Glomerular endothelial cell (primary cell): ENCODE measurements at places on chromosomes 12 and 14. TPM values are rescaled to one million over a fixed set of nuclear protein-coding genes. Genes with fewer than 3 reads are reported as not detected.

- DNase-seq, result no peak
Measured at GRCh38 chr12:2169940-2170339, 117.2 kb downstream of the CACNA1C start.

DNA sequence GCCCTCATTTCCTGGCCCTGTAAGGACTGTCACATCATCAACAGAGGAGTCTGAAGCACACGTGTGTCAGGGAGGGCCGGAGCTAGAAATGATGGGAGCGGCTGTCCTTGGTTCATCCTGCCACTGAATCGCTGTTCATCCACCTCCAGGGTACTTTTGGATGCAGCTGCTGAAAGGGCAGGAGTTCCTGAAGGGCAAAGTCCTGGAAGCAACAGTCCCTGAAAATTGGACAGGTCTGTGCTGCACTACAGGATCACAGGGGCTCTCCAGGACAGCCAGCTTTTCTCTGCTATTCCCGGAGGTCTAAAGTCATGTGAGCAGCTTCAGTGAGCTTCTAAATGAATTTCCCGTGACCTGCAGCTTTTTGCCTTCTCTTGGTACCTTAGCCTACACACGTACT is 17.7 kb downstream of the POU6F1 start:
- DNase-seq, result no peak

GRCh38 chr14:98070536-98070935 is 1201.5 kb downstream of the BCL11B start:
- no peak for DNase-seq

DNA sequence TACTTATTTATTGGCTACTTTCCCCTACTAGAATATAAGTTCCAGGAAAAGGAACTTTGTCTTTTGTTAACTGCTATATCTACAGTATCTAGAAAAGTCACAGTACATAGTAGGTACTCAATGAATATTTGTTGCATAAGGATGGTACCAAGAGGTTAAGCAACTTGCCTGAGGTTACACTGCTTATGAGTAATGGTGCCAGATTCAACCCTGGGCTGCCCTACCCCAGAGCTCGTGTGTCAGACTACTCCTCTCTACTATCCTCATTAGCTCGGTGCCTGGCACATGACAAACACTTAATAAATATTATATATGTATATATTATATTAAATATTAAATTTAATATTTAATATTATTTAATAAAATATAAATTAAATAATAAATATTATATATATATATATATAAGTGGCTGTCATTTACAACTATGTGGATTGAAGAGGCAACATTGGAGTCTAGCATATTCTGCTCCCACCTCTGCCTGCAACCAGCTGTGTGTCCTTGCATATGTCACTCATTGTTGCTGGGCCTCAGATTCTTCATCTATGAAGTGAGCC is 25.4 kb downstream of the UTP20 start:
- DNase-seq, result no peak

The VWF gene
- 519 and 1,804 TPM in 2 replicates for total RNA-seq

The BIN2 gene
- not detected in 2 replicates for total RNA-seq

The PIWIL1 gene
- 0.10 TPM in 1 of 2 replicates, not detected in the other for total RNA-seq

- DNase-seq, result no peak
Measured at GRCh38 chr12:46133751-46134150, 135.1 kb downstream of the SLC38A1 start.

DNA sequence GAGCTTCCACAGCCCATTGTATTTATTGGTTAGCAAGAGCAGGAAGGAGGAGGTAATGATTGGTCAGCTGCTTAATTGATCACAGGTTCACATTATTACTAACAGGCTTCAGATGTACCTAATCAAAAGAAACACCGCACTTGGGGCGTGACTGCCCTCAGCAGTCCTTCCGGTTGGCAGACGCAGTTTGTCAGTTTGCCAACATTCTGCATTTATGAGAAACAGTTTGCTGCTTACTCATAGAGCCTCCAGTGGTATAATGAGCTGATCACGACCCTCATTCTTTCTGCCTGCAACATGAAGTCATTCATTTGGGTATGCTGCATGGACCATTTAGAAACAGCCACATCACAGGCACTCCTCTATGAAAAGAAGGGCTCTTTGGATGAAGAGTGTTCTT is 42.5 kb upstream of the PPM1H start:
- no peak for DNase-seq

The SRSF5 gene
- 108 and 197 TPM in 2 replicates for total RNA-seq

DNA sequence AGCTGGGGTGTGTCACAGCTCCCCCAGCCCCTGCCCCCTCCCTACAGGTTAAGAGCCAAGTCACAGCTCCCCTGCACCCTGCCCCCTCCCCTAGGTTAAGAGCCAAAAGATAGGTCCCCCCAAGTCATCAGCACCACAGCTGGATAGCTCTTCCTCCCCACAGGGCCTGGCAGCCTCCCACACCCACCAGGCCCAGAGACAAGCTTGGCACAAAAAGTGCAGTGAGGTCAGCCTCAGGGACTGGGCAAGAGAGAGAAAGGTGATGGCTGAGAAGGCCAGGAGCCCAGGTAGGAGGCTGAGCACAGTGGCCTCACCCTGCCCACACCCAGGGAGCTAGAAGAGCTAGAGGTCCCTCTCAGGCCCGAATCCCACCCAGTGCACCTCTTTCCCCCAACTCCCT is 8.7 kb downstream of the ITGA7 start:
- DNase-seq, result no peak

The ERP27 gene
- total RNA-seq, result not detected in 2 replicates

The TMED10 gene
- 244 and 280 TPM in 2 replicates for total RNA-seq

- no peak for DNase-seq
Measured at GRCh38 chr14:51716610-51717009, 64.9 kb downstream of the FRMD6 start.

The NANOG gene
- total RNA-seq, result 0.82 TPM in 1 of 2 replicates, not detected in the other

GRCh38 chr14:74634481-74634880 is 22.4 kb upstream of the LTBP2 start:
- no peak for DNase-seq

The KLHL33 gene
- total RNA-seq, result not detected in 2 replicates

The LRP1-AS gene
- not detected in 2 replicates for total RNA-seq

The KCNC2 gene
- total RNA-seq, result not detected in 2 replicates

The AVPR1A gene
- not detected in 2 replicates for total RNA-seq

GRCh38 chr12:48389409-48389808 is 38.7 kb upstream of the ZNF641 start:
- no peak for DNase-seq
